ENCODE measurements at places on chromosomes 5 and 9. TPM values are rescaled to one million over a fixed set of nuclear protein-coding genes. Genes with fewer than 3 reads are reported as not detected.

Gene PPIC
- total RNA-seq = 12.6 TPM

Gene ANKRD55
- total RNA-seq = not detected

Gene ZBTB34
- 6.3 TPM for total RNA-seq

Gene UBE2R2
- 42.9 TPM for total RNA-seq

Gene MYMK
- not detected for total RNA-seq

Gene PRDM9
- total RNA-seq = not detected

Gene EPB41L4B
- 94.3 TPM for total RNA-seq

Gene TMEM8B
- total RNA-seq = 7.3 TPM

- DNase-seq = no peak
Measured at GRCh38 chr9:95111716-95112115, 205.8 kb downstream of the FANCC start.

GRCh38 chr9:121966706-121967105 lies 126.4 kb downstream of the TTLL11 start:
- no peak for DNase-seq

DNA sequence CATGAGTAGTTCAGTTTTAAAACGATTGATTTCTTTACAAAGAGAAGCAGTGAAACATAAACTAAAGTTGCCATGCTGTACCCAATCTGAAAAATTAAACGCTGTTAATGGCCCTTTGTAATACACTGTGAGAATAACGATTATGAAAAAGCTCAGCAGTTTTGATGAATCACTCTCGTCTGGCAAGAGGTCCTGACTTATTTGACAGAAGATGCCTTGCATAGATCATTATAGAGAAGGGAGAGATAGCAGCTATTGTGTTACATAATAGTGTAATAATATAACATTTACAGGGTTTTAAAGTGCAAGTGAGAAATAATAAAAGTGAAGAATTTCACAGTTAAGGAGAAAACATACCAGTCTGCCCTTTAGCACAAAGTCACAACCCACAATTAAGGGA lies 361.5 kb upstream of the CDH10 start:
- DNase-seq = no peak

GRCh38 chr5:153783362-153783658 lies 255.4 kb downstream of the FAM114A2 start:
- DNase-seq = no peak

GRCh38 chr9:135973277-135974219 lies 12.4 kb upstream of the UBAC1 start:
- no peak for DNase-seq

DNA sequence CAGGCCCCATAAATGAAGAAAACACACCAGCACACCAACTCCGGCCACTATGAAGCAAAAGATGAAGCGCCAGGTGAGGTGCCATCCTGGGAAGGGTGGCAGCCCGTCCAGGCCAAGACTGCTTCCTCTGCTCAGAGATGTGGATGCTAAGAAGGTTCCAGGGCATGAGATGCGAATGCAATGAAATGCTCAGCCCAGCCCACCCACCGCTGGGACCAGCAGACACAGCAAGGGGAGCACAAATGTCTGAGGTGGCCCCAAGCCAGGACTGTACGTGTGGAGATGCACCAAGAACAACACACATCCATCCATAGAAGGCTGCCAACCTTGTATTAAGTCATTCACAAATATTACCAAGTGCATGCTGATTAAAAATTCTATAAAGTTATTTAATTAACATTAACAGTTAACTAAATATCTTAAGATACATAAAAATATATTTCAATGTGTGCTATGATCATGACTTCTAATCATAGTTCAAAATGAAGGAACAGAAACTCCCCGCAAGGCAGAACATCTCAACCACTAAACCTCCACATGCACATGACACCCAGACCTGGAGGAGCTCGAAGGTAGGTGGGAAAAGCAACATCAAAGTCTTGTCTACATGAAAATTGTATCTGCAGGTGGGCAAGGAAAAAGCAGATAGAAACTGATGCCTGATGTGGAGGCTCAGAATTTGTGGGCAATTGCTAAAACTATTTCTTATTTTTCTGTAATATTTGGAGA lies 43.7 kb downstream of the BICD2 start:
- DNase-seq = no peak

- peak; percentile 94 for DNase-seq
Measured at GRCh38 chr9:127973169-127974000, 7.4 kb downstream of the EEIG1 start.

DNA sequence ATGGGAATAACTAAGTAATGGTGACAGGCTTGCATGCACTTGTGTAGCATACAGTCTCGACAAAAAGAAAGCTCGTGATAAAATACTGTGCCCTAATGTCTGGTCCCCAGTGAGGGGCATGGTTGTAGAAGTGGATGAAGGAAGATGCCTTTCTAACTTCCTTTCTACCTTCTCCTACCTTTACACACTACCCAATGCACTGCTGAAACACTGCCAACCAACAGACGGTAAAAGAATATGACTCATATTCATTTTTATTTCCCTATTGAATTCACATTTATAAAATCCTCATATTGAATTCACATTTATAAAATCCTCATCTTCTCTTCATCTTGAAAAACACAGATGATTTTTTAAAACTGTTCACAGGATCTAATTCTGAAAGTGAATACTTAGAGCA lies 223.0 kb downstream of the PJA2 start:
- DNase-seq = no peak

DNA sequence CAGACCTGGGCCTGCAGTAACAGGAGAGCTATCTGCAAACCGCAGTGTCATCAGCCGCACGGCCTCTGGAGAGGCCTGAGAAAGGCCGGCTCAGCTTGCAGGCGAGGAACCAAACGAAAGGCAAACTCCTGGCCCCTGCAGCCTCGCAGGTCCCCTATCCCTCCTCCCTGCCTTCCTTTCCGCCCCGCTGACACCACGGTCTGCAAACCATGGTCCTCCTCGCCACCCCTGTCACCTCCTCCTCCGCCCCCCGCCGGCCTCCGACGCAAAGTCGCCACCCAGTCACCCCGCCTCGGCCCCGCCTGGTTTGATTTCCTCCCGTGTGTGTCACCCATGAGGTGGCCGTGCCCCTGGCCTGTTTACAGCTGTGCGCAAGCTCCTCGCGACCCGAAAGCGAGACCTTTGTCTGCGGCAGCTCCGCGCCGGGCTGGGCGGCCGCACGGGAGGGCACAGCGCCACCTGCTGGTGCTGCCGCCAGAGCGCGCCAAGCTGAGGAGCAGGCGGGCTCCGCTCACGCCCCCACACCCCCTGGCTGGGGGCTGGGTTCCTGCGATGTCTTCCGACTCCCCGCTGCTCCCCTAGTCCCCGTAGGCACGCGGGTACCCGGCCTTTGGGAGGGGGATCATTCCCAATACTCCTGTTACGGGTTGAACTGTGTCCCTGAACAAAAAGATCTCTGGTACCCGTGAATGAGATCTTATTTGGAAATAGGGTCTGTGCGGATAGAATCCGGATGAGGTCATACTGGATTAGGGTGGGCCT lies 19.4 kb downstream of the GBGT1 start:
- peak; percentile 82 for DNase-seq

- DNase-seq = no peak
Measured at GRCh38 chr9:10045598-10045997, 567.2 kb downstream of the PTPRD start.

GRCh38 chr5:150023136-150023535 lies 22.6 kb downstream of the HMGXB3 start:
- no peak for DNase-seq

DNA sequence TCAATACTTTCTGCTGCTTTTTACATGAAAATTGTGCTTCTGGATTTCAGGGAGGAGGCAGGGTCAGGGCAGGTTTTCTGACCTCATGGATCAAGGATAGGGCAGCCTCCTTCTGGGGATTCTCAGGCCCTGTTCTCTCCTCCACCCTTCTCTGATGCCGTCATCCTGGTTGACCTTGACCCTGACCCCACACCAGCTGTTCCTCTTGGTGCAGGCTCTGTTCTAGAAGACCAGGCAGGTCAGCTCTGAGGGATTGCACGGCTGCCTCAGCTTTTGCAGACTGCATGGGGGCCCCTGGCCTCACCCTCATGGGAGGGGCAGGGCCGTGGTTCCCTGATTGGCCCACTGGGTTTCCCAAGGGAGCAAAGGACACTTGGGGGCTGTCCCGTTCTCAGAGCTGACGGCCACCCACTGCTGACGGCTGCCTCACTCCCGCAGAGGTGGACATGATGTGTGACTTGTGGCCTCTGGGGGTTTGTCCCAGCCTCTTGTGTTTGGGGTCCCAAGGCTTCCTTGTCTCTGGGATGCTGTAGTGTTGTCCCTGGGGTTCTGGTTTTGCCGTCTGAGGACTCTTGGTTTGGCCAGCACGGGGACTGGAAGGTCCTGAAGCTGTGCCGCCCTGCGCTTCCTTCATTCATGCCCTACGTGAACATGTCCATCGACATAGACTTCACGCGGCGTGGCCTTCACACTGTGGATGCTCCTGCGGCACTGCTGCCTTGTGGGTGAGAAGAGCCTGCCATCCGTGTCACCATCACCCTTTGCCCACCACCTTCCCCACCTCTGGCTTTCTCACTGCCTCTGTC lies 34.5 kb downstream of the CEP72 start:
- DNase-seq = no peak

- DNase-seq = no peak
Measured at GRCh38 chr5:20033881-20034280, 45.9 kb upstream of the CDH18 start.

DNA sequence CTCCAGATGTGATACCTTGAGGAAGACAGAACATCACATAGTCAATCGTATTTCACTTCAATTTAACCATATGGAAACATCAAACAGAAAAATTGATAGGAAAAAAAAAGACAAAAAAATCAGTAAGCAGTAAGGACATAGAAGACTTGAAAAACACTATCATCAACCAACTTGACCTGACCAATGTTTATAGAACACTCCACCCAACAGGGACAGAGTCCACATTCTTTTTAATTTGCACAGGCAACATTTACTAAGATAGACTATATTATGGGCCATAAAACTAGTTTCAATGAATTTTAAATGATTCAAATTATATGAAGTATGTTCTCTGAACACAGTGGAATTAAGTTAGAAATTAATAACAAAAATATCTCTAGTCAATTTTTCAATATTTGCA lies 20.8 kb upstream of the MACIR start:
- no peak for DNase-seq

DNA sequence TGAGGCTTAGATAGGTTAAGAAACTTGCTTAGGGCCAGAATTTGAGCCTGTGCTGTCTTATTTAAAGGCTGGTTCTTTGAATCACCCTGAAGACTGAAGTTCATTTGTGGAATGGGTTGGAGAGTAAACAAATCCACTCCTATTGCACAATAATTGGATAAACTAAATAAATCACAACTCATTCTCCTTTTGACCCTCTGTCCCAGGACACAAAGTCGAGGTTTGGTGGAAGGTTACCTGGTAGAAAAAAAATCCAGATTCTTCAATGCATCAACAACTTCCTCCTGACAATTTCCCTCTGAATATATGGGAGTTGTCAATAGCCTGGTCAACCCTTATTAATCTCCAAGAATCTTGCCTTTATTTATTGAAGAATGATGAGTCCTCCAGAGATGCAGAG lies 28.9 kb downstream of the TBC1D2 start:
- DNase-seq = no peak

- no peak for DNase-seq
Measured at GRCh38 chr5:73192370-73192769, 19.4 kb downstream of the TMEM174 start.

GRCh38 chr9:110526426-110526825 lies 53.1 kb downstream of the SVEP1 start:
- no peak for DNase-seq

GRCh38 chr5:79976759-79977515 lies 14.1 kb downstream of the MTX3 start:
- DNase-seq = no peak

DNA sequence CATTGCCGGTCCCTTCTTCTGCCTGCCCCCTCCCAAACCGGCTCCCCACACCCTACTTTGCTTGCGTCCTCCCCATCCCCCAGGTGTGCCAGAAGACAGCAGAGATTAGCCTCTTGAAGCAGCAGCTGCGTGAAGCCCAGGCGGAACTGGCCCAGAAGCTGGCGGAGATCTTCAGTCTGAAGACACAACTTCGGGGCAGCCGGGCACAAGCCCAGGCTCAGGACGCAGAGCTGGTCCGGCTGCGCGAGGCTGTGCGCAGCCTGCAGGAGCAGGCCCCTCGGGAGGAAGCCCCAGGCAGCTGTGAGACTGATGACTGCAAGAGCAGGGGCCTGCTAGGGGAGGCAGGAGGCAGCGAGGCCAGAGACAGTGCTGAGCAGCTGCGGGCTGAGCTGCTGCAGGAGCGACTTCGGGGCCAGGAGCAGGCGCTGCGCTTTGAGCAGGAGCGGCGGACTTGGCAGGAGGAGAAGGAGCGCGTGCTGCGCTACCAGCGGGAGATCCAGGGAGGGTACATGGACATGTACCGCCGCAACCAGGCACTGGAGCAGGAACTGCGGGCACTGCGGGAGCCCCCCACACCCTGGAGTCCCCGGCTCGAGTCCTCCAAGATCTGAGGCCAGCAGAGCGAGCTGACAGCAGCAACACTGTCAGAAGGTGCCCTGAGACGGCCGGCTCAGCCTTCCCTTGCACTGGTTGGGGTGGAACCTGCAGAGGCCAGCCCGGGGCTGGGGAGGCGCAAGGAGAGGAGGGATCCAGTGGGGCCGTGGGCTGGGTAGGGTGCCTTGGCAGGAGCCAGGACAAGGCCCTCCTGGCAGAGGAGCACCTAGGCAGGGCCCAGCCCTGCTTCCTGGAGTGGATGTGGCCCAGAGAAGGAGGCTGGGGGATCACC lies 8.3 kb downstream of the N4BP3 start:
- no peak for DNase-seq

DNA sequence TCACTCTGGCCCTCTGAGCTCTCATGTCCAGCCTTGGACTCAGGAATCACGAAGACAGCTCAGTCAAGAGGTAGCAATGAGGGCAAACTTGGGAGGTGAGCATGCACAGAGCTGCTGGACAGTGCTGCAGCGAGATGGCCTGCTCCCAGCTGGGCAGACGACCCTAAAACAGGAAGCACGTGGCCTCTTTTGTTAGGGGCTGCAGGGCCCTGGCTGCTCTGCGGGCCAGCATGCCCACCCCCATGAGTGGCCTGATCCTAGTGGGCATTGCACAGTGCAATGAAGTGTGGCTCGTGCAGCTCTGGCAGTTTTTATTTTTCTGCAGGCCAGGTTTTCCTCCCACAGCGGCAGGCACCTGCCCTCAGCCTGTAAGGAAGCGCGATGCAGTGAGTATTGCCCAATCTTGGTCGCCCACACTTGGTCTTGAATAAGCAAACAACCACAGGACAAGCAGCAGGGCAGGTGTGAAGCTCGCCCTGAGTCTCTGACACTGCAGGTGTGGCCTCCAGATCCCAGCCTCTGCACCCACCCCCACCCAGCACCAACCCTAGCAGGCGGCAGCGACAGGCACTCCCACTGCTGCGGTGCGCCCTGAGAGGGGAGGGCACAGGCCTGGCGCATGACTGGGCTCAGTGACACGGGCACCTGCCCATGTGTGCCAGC lies 60.8 kb downstream of the SEMA4D start:
- no peak for DNase-seq
